Stomach (tissue), 19 donors: ENCODE measurements at places on chromosomes 3 and 15. TPM values are rescaled to one million over a fixed set of nuclear protein-coding genes. Genes with fewer than 3 reads are reported as not detected.

MKRN3 gene
- not detected for total RNA-seq

- H3K4me3 ChIP-seq: no peak overlapping the region
- no peaks in the 10 kb centered on the region for H3K4me1 ChIP-seq
- no peaks in the 10 kb centered on the region for H3K27me3 ChIP-seq
- peaks cover 6% of the 10 kb centered on the region for H3K36me3 ChIP-seq
These were observed 43.5 kb downstream of the ACAD9 start for GRCh38 chr3:128922804-128923459.

GRCh38 chr3:172675441-172676193, 35.2 kb downstream of the NCEH1 start:
- DNase-seq: peak; percentile 62
- no peak overlapping the region for H3K27ac ChIP-seq
- no peak overlapping the region for H3K4me3 ChIP-seq
- H3K4me1 ChIP-seq: peaks cover 39% of the 10 kb centered on the region

- DNase-seq: peak; percentile 9
- no peaks in the 10 kb centered on the region for H3K36me3 ChIP-seq
These were observed 291.2 kb upstream of the RBMS3 start for GRCh38 chr3:28989646-28990089.

GRCh38 chr15:25391971-25392721, 46.7 kb downstream of the UBE3A start:
- H3K27ac ChIP-seq: no peak overlapping the region
- H3K4me1 ChIP-seq: no peaks in the 10 kb centered on the region
- DNase-seq: no peak
- H3K36me3 ChIP-seq: peaks cover 38% of the 10 kb centered on the region
- H3K27me3 ChIP-seq: no peaks in the 10 kb centered on the region
- no peak overlapping the region for H3K4me3 ChIP-seq

DNA sequence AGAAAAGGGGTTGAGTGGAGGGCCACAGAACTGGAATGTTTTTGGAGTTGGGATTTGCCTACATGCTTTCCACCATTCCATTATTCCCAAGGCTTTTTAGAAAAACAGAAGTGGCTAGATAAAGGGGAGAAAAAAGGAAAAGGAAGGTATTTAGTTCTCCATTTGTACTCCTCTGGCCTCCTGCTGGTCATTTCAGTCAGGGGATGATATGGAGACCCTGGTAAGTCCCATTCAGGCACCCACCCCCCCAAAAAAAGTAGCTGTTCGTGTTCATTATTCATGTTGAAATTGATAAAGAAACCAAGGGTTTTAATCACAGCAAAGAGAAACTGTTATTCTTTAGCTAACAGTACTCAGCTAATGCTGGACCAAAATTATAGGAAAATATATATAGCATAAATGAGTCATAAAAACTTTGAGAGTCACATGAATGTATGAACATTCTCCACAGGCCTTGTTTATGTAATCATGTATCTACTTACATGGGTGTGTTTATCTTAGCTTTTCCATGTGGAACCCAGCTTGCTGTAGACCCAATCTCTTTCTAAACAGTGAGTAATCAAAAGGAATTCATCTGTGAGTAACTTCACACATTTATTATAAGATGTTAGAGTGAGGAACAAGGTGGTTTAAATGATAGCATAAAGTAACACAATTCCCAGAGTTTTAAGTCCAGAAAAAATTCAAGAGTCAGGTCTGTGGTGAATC, 167.2 kb downstream of the KCNMB2 start:
- DNase-seq: peak; percentile 49
- H3K36me3 ChIP-seq: no peaks in the 10 kb centered on the region
- no peaks in the 10 kb centered on the region for H3K4me1 ChIP-seq
- no peak overlapping the region for H3K27ac ChIP-seq
- no peaks in the 10 kb centered on the region for H3K27me3 ChIP-seq

- no peaks in the 10 kb centered on the region for H3K36me3 ChIP-seq
- no peaks in the 10 kb centered on the region for H3K27me3 ChIP-seq
- no peaks in the 10 kb centered on the region for H3K4me1 ChIP-seq
- no peak overlapping the region for H3K27ac ChIP-seq
- H3K4me3 ChIP-seq: no peak overlapping the region
- DNase-seq: no peak
These were observed 8.4 kb upstream of the ISL2 start for GRCh38 chr15:76328106-76328696.

- no peak for DNase-seq
- H3K4me1 ChIP-seq: no peaks in the 10 kb centered on the region
- no peaks in the 10 kb centered on the region for H3K36me3 ChIP-seq
These were observed 47.0 kb downstream of the OSBPL10 start for GRCh38 chr3:31934018-31934417.

DNA sequence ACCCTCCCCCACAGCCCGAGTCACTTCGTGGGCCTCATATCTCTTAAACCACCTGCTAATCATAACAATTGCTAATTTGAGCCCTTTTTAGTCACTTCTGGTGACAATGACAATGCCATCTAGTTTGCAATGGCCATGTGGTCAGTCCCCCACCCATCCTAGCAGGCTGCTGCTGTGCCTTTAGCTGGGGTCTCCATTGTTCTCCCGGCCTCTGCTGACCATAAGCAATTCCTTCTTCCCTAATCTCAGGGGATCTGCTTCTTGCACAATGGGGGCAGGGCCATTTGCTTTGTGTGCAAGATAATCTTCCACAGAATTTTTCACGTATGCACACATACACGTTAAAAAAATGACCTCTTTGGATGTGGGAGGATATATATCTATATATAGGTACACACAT, 406.1 kb upstream of the ONECUT1 start:
- no peak overlapping the region for H3K4me3 ChIP-seq
- H3K27ac ChIP-seq: no peak overlapping the region
- no peaks in the 10 kb centered on the region for H3K4me1 ChIP-seq

DNA sequence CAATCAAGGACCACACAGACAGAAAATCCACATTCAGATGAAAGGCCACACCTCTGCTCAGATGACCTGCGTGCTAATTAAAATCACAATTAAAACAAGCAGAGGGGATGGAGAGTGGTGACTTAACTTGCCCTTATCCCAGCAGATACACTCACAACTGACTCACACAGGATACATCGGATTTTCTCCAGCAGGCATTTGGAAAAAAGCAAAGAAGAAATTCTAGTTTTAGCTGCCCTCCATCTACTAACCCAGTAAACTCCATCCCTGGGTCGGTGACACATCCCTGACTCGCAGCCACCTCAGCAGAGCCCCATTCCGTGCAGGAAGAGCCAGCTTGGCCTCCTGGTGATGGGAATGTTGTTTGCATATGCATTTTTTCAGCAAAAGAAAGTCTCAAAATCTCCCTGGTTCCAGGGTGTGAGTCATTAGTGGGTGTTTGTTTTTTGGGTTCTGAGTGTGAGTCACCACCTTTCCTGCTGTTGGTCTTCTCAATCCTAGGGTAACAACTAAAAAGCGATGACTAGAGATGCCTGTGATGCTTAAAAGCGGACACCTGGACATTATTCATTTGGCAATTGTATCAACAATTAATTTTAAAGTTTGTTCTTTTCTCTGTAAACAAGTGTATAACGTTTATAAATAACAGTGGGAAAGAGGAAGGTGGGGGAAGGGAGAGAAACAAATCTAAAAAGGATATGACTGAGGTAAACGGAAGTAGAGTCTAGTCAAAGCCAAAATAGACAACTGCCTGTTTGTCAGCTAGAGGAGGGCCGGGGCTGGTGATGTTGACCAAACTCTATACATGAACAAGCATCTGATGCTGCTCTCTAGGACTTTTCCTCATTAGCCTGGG, 49.8 kb upstream of the SLC4A7 start:
- peaks cover 30% of the 10 kb centered on the region for H3K4me1 ChIP-seq
- peak; percentile 28 for DNase-seq
- H3K4me3 ChIP-seq: no peak overlapping the region
- no peaks in the 10 kb centered on the region for H3K27me3 ChIP-seq

ST8SIA2 gene
- total RNA-seq: 1.1 TPM

ATP10A gene
- total RNA-seq: 10.8 TPM

GRCh38 chr3:195240939-195241338, 30.0 kb downstream of the XXYLT1 start:
- H3K27ac ChIP-seq: peak overlapping the region; percentile 92
- DNase-seq: no peak
- H3K4me1 ChIP-seq: peaks cover 31% of the 10 kb centered on the region
- H3K4me3 ChIP-seq: no peak overlapping the region
- peaks cover 6% of the 10 kb centered on the region for H3K36me3 ChIP-seq

LRRC34 gene
- not detected for total RNA-seq

GP5 gene
- not detected for total RNA-seq

C3orf22 gene
- total RNA-seq: not detected

PLSCR5 gene
- total RNA-seq: not detected

DNA sequence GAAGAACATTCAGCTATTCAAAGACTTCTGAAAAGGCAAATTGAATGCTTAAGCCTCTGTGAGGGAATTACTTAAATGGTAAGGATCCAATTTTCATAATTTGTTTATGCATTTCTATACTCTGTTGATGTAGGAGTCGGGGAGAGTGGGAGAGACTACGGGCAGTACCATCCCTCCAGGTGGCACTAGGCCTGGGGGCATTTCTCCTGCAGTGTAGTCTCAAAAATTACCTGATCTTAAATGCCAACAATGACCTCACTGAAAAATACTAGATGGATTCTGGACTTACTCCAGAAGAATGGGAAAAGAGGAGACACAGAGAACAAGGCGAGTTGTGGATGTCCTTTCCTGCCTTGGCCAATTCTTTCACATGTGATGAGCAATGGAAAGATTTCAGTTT, 77.8 kb upstream of the PLXND1 start:
- H3K27me3 ChIP-seq: no peaks in the 10 kb centered on the region
- no peak overlapping the region for H3K27ac ChIP-seq
- DNase-seq: no peak
- no peaks in the 10 kb centered on the region for H3K36me3 ChIP-seq
- no peak overlapping the region for H3K4me3 ChIP-seq
- peaks cover 7% of the 10 kb centered on the region for H3K4me1 ChIP-seq

DNA sequence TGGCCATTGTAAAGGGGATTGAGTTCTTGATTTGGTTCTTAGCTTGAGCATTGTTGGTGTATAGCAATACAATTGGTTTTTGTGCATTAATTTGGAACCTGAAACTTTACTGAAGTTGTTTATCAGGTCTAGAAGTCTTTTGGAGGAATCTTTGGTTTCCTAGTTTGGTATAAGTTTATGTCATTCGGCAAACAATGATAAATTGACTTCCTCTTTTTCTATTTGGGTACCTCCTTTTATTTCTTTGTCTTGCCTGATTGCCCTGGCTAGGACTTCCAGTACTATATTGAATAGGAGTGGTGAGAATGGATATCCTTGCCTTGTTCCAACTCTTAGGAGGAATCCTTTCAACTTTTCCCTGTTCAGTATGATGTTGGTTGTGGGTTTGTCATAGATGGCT, 32.1 kb downstream of the SPESP1 start:
- H3K36me3 ChIP-seq: no peaks in the 10 kb centered on the region
- no peak overlapping the region for H3K4me3 ChIP-seq
- H3K27ac ChIP-seq: no peak overlapping the region
- no peaks in the 10 kb centered on the region for H3K27me3 ChIP-seq
- DNase-seq: no peak

GUCA1C gene
- total RNA-seq: not detected

DNA sequence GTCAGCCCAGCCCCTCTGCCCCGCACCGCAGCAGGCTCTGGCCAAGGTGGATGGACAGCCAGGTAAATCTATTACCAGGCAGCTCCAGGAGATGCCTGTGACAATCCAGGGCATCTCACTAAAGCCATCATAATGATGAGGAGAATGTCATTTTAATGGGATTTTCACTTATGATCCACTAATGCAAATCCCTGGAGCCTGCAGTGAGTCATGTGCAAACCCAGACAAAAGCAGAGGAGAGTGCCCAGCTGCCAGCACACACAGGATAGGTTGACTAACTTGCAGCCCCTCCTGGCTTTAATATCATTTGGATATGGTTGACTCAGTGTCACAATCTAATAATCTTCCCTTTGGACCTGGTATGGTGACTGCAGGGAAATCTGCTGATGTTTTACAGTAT, 206.9 kb upstream of the TRIM42 start:
- H3K4me3 ChIP-seq: no peak overlapping the region
- no peaks in the 10 kb centered on the region for H3K36me3 ChIP-seq
- no peaks in the 10 kb centered on the region for H3K4me1 ChIP-seq

DNA sequence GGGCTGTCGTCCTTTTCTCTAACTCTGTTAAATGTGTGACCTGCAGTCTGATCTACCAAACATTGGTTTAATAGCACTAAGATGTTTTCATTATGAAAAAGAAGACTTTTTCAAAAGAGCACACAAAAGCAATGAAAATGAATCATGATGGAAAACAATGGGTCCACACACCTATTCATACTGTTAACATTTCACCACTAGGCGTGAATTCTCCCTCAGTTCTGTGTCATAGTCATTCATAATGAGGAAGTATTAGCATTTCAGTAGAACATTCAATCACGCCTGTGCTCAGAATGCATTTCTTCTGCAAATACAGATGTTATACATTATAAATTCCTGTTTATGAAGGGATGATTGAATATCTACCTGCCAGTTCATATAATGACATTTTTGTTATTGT, 35.9 kb downstream of the EIF4E3 start:
- no peaks in the 10 kb centered on the region for H3K27me3 ChIP-seq
- DNase-seq: no peak
- H3K36me3 ChIP-seq: peaks cover 11% of the 10 kb centered on the region
- no peak overlapping the region for H3K4me3 ChIP-seq
- H3K27ac ChIP-seq: no peak overlapping the region

DNA sequence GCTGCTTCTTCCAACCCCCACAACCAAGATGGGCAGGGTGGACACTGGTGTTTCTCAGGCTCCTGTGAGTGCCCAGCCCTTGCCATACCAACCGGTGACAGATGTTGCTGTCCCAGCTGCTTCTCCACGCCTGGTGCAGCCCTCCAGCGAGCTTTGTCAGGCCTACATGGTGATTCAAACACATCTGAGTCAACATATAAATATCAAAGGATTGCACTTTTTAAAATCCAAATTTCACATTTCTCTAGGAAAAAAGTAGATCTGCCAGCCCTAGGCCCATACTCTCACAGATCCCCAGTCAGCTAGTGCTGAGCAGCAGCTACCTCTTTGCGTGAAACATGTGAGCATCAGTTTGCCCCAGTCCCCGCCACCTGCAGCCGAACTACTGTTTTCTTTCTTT, 52.7 kb downstream of the RPN1 start:
- H3K27ac ChIP-seq: no peak overlapping the region
- H3K4me1 ChIP-seq: no peaks in the 10 kb centered on the region
- no peak for DNase-seq
- H3K4me3 ChIP-seq: no peak overlapping the region

DNA sequence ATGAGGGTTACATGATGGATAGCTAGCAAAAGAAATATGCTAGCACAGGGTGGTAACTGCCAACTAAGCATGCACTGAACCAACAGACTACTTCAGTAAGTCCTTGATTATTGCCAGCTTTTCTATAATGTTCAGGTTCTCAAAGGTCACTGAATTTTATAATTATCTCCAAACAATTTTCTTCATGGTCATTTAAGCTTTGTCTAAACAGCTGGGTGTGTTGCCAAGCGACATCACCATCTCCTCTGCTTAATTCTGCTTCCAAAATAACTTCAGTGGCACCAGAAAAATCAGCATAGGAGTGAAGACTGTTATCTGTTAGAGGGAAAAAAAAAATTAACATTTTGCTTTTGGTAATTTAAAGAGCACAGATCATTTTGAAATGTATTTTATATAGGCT, 54.6 kb upstream of the TOP2B start:
- H3K27me3 ChIP-seq: no peaks in the 10 kb centered on the region
- H3K4me1 ChIP-seq: no peaks in the 10 kb centered on the region
- peaks cover 9% of the 10 kb centered on the region for H3K36me3 ChIP-seq
- no peak overlapping the region for H3K4me3 ChIP-seq

SLC12A1 gene
- total RNA-seq: not detected
